ENCODE measurements at places on chromosomes 16 and 17.

GRCh38 chr16:9092282-9092977 lies 986 bp downstream of the HAPSTR1 start:
- peak; percentile 22 for DNase-seq

DNA sequence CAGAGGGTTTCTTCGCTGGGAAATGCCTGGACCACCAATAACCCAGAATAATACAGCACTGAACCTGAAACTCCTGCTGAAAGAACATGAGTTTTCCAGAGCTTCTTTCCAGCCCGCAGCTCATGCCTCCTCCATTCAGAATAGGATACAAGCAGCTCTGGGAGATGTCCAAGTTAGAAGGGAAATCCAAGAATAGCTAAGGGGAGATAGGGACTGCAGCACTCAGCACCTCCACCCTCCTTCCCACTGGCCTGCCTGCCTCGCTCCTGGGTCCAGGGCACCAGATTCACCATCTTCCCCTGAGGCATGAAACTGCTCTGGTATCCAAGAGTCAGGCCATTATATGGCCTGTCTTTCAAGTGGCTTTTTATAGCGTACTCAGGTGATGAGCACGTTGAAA lies 4.1 kb downstream of the KRT31 start:
- no peak for DNase-seq

DNA sequence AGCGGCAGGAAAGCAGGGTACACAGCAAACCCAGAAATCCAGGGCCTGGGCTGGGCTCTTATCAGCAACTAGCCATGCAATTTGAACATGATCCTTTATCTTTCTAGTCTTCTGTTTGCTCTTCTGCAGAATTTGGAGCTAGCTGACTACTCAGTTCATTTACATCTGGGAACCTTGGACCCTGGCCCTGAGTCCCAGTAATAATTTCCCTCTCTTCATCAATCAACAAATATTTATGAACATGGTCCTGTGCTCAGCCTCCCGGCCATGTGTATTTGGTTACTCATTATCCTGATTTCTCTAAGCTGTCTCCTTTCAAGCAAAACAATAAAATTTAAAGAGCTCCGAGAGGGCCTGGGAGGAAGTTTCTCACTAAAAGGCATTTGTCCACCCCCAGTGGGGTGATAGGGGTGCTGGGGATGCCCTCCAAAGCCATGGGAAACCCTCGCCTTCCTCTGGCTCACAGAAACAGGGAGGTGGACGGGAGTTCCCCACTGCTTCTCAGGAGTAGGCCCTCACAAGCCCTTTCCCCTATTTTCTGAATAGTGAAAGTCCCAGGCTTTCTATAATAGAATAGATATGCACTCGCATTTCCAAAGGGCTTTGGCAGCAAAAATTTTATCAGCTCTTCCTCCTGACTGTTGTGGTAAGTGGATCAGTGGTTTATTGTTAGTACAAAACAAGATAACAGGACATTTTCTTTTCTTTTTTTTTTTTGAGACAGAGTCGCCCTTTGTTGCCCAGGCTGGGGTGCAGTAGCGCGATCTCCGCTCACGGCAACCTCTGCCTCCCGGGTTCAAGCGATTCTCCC lies 6.9 kb upstream of the WDR59 start:
- no peak for DNase-seq

GRCh38 chr17:33435721-33436301 lies 142.7 kb upstream of the ASIC2 start:
- no peak for DNase-seq

GRCh38 chr17:64599187-64599676 lies 62.9 kb downstream of the SMURF2 start:
- no peak for DNase-seq

GRCh38 chr16:30645727-30646126 lies 5.0 kb upstream of the PRR14 start:
- DNase-seq: no peak

- no peak for DNase-seq
These were observed 310.4 kb downstream of the XYLT1 start for GRCh38 chr16:17160285-17160853.

DNA sequence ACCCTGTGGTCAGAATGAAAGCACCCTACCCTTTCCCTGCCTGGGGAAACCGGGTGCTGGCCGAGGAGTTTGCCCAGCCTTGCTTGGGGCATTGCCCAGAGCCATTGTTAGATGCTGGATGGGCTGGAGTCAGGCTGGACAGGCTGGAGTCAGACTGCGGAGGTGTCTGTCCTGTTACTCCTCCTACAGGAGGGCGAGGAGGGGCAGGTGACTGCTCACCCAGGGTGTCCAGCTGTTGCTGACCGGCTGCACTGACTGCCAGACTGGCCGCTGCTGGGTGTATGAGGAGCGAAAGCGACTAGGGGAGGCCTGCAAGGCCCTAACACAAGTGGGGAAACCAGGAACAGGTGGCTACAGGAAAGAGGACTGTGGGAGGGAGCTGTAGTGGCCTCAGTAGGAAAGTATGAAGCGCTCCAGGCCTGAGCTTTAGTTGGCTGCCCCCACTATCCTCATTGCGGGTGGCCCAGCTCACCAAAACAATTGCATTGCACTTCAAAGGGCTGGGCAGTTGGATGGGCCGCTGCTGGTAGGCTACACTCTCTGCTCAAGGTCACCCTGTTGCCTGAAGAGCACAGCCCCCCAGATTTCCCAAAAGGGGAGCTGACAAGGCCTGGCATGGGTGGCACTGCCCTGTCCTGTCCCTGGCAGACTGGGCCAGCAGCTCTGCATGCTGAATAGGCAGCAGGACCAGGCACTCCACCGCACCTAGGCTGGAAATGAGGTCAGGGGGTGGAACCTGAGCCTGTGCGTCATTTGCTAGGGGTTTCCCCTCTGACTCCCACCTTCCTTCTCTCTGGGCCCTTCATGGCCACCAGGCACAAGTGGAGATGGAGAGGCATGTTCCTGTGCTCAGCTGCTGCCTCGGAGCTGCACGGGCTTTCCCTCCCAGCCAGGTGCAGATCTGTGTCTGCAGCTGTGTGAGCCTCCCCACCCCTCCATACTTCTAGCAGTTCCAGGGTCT lies 18.4 kb downstream of the LDHD start:
- no peak for DNase-seq

GRCh38 chr16:9251026-9251425 lies 159.6 kb downstream of the HAPSTR1 start:
- DNase-seq: no peak

- DNase-seq: no peak
These were observed 1.8 kb upstream of the ANKRD11 start for GRCh38 chr16:89491974-89492687.

DNA sequence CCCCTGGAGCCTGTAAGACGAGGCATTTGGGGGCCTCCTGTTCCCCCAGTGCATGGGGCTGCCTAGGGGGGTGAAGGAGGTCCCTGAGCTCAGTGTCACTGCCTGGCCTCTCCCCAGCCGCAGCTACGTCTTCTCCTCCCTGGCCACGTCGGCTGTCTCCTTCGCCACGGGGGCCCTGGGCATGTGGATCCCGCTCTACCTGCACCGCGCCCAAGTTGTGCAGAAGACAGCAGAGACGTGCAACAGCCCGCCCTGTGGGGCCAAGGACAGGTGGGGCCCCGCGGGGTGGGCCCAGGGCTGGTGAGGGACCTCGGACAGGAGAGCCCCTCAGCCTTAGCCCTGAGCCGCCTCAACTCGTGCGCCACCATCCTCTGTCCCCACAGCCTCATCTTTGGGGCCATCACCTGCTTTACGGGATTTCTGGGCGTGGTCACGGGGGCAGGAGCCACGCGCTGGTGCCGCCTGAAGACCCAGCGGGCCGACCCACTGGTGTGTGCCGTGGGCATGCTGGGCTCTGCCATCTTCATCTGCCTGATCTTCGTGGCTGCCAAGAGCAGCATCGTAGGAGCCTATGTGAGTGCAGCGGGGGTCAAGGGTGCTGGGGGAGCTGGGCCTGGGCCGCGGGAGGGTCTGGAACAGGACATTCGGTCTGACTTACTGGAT lies 22.2 kb downstream of the MYBBP1A start:
- DNase-seq: no peak

DNA sequence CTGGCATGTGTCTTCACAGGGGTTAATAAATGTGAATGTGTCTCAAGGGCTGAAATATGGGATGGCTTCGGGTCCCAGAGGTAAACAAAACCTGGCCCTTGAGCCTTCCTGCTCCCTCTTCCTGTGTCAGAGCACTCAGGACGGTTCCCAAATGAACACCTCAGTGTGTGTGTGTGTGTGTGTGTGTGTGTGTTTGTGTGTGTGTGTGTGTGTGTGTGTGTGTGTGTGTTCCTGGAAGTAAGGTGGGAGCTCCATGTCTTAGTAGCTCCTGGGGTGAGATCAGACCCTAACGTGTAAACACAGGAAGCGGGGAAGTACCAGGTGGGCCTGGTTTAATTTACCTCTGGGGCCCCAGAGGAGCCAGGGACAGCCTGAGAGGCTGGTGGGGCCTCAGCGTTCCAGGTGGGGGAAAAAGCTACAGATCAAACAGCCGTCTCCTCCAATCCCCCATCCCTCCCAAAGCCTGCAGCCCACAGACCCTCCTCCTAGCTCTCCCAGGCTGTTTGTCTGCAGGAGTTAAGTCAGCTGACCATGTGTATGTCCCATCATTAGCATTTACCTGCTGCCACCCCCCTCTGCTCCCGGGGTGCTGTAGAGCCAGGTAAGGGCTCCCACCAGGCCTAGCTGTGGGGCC lies 6.1 kb downstream of the KIF19 start:
- no peak for DNase-seq

DNA sequence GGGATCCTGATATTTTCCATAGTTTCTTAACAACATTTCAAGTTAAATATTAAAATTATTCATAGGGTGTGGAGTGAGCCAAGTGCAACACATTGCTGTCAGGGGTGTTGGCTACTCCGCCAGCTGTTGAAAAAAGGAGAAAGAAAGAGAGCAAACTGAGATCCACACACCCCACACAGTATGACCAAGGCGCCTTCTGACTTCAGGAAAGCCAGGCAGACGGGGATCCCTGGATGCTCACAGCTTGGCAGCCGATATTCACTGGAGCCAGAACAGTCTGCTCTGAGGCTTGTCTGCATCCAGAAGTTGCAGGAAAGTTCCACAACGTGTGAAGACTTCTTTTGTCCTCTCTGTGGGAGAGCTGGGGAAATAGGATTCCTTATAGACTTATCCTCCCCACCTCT lies 9.3 kb downstream of the CHD9NB start:
- DNase-seq: no peak

GRCh38 chr17:31825961-31826691 lies 32.9 kb downstream of the COPRS start:
- no peak for DNase-seq
